Left ventricle myocardium inferior (tissue), 1 donor: ENCODE measurements at places on chromosomes 6 and 20. TPM values are rescaled to one million over a fixed set of nuclear protein-coding genes. Genes with fewer than 3 reads are reported as not detected.

DNA sequence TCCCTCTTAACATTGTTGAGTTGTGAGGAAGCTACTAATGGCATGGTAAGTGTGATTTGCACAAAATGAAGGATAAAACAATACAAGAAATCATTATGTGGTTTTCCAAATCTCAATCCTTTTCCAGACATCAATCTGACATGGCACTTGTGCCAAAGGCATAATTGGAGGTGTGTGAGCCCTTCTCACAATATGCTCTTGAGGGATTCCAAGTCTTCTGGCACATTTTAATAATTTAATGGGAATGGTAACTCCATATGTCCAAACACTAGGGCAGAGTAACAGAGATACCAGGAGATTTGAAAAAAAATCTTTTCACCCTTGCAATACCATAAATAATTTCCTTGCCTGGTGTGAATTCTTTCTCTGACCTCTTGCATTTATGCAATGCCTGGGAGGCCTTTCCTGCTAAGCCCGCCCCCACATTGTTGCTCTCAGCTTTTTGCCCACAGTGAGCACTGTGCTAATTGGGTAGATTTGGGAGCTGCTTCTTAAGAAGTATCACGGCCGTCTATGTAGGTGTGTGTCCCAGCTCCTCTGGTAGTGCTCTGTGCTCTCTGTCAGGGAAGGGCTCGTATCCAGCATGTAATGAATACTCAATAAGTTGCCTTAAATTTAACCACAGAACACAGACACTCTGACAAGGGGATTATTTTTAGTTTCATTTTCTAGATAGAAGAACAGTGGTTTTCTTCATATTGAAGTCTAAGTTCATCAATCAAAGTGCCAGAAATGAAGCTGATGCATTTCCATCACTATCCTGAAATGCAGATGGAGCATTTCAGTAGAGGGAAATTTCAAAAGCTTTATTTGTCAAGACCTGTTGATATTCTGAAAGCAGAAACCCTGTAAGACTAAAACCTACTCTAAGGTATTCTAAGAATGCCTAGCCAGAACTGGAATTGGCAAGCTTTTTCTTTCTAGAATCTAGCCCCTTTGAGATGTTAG, 54.4 kb upstream of the CEP85L start:
- H3K4me3 ChIP-seq, result peak overlapping the region; percentile 42
- no peaks in the 10 kb centered on the region for H3K27me3 ChIP-seq
- H3K4me1 ChIP-seq, result peaks cover 32% of the 10 kb centered on the region

DNA sequence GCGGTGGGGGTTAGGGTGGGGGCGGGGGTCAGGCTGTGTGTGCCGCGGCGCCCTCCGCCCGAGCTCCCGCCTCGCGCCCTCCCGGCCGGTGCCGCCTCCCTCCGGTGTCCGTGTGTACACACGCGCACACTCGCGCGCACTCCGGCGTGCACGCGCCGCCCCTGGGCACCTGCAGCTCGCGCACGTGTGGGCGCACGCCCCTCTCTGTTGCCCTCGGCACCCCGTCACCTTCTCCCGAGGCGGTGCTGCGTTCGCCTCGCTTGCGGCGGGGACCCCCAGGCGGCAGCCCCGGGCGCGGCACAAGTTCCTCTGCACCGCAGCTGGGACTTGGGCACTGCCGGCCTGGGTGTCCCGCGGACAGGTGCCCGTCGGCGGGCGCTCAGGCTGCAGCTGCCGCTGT, 525 bp downstream of the MACROD2 start:
- H3K4me1 ChIP-seq, result peaks cover 12% of the 10 kb centered on the region
- peak overlapping the region; percentile 73 for H3K27ac ChIP-seq
- DNase-seq, result peak; percentile 17
- H3K27me3 ChIP-seq, result peaks cover 20% of the 10 kb centered on the region

GRCh38 chr20:32333988-32334885, 23.9 kb upstream of the ASXL1 start:
- peak overlapping the region; percentile 83 for H3K27ac ChIP-seq
- H3K4me1 ChIP-seq, result peaks cover 67% of the 10 kb centered on the region
- peaks cover 28% of the 10 kb centered on the region for H3K36me3 ChIP-seq
- no peaks in the 10 kb centered on the region for H3K27me3 ChIP-seq

GRCh38 chr6:51301962-51302361, 483.3 kb downstream of the TFAP2B start:
- no peaks in the 10 kb centered on the region for H3K4me1 ChIP-seq
- peaks cover 4% of the 10 kb centered on the region for H3K27me3 ChIP-seq

DNA sequence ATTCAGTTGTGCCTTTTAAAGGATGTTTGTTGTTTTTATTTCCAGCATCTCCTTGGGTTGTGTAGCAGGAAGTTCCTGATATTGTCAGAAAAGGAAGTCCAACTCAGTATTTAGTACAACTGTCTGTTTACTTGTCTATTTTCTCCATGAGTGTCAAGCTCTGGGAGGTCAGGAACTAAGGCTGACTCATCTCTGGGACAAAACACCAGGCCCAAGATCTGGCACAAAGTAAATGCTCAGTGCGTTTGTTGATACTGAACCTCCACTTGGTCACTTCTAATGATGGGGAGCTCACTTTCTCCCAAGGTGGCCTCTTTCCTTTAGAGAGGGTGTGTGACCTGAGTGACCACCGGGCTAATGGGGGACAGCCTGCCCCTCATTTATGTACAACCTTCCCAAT, 12.6 kb upstream of the PIGU start:
- H3K27ac ChIP-seq, result no peak overlapping the region
- peaks cover 8% of the 10 kb centered on the region for H3K4me1 ChIP-seq
- no peaks in the 10 kb centered on the region for H3K27me3 ChIP-seq
- no peak overlapping the region for H3K4me3 ChIP-seq
- H3K36me3 ChIP-seq, result no peaks in the 10 kb centered on the region
- no peak for DNase-seq

DNA sequence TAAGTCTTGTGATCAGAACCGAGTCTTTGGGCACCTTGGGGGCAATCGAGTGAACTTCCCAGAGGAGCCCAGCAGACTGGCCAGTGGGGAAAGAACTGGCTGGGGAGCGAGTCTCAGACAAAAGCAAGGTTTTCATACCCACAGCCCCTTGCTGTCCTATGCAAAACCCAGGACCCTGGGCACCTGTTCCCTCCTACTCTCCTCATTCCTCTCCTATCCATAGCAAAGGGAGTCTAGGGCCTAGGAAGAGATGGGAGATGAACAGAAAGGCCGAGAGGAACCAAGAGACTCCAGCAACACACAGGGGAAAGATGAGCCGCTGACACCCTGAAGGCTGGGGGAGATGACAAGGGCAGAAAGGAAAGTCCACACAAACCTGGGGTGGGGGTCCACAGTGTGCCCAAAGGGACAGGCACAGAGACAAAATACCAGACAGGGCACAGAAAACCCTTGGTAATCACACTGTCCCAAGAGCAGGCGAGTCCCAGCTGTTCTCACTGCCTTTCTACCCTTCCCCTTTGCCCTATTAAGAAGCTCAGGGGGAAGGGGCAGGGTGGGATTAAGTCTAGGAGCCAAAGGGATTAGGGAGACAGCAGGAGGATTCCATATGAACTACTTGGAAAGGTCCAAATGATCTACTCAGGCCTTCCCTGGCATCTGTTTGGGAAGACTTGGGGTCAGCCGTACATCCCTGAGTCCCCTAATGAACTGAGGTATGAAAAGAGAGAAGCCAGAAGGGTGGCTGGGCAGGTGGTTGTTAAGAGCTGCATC, 6.5 kb downstream of the PPP1R18 start:
- no peaks in the 10 kb centered on the region for H3K27me3 ChIP-seq
- peaks cover 65% of the 10 kb centered on the region for H3K4me1 ChIP-seq
- DNase-seq, result no peak

- H3K4me3 ChIP-seq, result no peak overlapping the region
- no peak for DNase-seq
- H3K27ac ChIP-seq, result peak overlapping the region; percentile 23
- peaks cover 20% of the 10 kb centered on the region for H3K4me1 ChIP-seq
- no peaks in the 10 kb centered on the region for H3K36me3 ChIP-seq
These were observed 26.9 kb downstream of the RGS17 start for GRCh38 chr6:153104220-153104619.

DNA sequence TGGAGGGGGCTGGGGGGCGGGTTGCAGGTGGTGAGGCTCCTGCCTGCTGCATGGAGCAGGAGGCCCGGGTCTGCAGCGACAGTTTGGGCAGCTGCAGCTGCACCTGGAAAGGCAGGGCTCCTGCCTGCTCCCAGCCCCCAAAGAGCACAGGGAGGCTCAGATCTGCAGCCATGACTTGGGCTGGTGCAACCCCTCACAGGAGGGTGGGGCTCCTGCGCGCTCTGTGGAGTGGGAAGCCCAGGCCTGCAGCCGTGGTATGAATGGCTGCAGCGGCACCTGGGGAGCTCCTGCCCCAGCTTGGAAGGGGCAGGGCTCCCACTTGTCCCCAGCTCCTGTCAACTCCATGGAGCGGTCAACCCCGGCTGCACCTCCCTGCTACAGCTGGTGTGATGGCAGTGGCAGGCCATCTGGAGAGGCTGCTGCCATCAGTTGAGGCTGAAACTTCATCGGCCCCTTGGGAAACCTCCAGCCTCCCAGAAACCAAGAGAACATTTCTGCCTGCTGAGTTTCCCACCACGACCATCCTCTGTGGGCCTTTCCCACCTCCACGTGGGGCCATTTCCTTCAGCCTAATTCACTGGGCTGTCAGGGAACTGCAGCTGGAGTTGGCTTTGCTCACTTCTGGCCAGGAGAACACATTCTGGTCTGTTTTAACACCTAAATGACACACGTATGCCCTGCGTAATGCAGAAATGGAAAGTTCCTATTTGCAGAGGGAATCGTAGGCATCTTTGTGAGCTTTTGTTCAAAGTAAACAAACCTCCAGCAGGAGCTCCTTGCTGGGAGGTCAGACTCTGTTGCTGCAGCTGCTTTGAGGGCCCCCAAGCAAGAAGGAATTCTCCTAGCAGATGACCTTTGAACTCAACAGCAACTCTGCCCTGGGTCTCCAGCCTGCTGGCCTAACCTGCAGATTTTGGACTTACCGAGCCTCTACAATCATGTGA, 429.0 kb downstream of the PREX1 start:
- no peak overlapping the region for H3K27ac ChIP-seq
- peaks cover 36% of the 10 kb centered on the region for H3K4me1 ChIP-seq
- no peaks in the 10 kb centered on the region for H3K36me3 ChIP-seq
- H3K4me3 ChIP-seq, result no peak overlapping the region
- no peaks in the 10 kb centered on the region for H3K27me3 ChIP-seq

DNA sequence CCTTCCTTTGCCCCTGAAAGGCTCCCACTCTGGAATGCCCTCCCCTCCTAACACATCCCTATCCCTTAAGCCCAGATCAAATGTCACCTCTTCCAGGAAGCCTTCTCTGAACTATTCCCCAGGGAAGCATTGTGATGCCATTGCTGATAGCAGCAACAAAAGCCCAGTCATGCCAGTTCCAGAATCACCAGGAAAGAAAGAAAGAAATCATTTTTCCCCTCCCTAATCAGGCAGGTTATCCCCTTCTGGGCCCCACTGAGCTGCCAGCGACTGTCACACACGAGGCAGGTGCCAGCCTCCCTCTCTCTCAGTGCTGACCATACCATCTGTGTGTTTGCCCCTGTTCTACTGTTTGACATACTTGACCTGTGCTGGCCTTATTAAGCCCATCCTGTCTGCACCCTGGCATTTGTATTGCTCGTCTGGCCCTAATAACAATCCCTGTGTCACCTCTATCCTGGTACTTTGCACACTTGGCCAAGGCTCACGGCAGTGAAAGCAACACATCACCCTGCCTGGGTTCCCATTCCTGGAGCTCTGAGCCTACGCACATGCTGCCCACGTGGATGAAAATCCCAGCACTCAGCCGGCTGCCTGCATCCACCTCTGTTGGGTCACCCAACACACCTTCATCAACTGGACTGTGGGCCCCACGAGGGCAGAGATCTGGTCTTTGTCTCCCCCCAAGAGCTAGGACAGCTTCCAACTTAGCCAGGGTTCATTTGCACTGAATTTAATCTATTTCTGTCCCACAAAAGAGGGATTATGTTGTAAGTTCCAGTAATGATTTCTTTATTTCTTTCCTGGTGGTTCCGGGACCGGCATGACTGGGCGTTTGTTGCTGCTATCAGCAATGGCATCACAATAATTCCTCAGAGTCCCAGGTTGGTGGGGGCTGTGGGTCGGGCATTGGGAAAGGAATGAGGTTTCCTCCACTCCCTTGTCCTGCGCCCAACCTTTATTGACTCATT, 5.3 kb upstream of the BPIFB1 start:
- peaks cover 68% of the 10 kb centered on the region for H3K27me3 ChIP-seq
- H3K27ac ChIP-seq, result no peak overlapping the region

GRCh38 chr6:53359095-53359842, 10.5 kb upstream of the ELOVL5 start:
- H3K36me3 ChIP-seq, result no peaks in the 10 kb centered on the region
- H3K27me3 ChIP-seq, result no peaks in the 10 kb centered on the region
- H3K4me3 ChIP-seq, result peak overlapping the region; percentile 73
- H3K4me1 ChIP-seq, result peaks cover 25% of the 10 kb centered on the region
- peak overlapping the region; percentile 94 for H3K27ac ChIP-seq

DNA sequence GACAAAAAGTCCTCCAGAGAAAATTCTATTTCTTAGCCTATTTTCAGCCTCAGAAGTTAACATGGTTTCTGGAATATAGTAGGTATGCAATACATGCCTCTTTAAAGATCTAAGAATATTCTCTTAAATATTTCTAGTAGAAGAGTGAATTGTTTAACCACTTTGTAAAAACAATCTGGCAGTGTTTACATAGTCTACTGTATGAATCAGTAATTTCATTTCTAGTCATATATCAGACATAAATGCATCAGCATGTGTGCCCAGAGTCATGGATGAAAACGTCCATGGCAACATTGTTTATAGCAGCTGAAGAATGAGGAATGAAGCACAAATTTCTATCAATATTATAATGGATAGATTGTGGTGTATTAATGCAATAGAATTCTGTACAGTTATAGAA, 124.9 kb downstream of the NKAIN2 start:
- no peaks in the 10 kb centered on the region for H3K4me1 ChIP-seq
- H3K27ac ChIP-seq, result no peak overlapping the region
- H3K36me3 ChIP-seq, result no peaks in the 10 kb centered on the region
- no peak overlapping the region for H3K4me3 ChIP-seq
- no peaks in the 10 kb centered on the region for H3K27me3 ChIP-seq

DNA sequence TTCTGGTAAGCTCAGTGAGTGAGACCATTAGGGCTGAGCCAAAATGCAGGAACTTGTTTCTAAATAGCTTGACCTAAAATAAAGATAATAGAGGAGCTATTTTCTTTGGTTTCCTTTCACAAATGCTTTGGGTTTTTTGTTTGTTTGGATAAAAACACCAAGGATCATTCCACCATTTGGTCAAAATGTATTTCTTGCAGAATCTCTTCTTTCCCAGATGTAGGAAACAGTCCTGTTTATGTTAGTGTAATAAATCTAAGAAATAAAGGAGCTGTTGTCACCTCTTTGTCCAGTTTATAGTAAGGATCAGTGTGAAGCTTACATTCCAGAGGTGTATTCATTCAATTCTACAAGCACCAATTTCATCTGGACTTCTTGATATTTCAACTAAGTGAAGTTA, 297.8 kb downstream of the GJA1 start:
- no peak overlapping the region for H3K27ac ChIP-seq
- no peak overlapping the region for H3K4me3 ChIP-seq
- DNase-seq, result no peak
- no peaks in the 10 kb centered on the region for H3K27me3 ChIP-seq

- no peaks in the 10 kb centered on the region for H3K4me1 ChIP-seq
- H3K4me3 ChIP-seq, result no peak overlapping the region
- no peak for DNase-seq
- no peaks in the 10 kb centered on the region for H3K27me3 ChIP-seq
These were observed 69.8 kb upstream of the SLC35F1 start for GRCh38 chr6:117837261-117837660.

- no peak for DNase-seq
- no peak overlapping the region for H3K27ac ChIP-seq
- H3K27me3 ChIP-seq, result no peaks in the 10 kb centered on the region
- peaks cover 10% of the 10 kb centered on the region for H3K4me1 ChIP-seq
- no peak overlapping the region for H3K4me3 ChIP-seq
These were observed 11.7 kb upstream of the SLC22A23 start for GRCh38 chr6:3468585-3468984.

PPP1R14C gene
- 116 TPM for total RNA-seq
